Pancreas (tissue), 10 donors: ENCODE measurements at places on chromosomes 4 and X. TPM values are rescaled to one million over a fixed set of nuclear protein-coding genes. Genes with fewer than 3 reads are reported as not detected.

SEL1L3 gene
- 76.7 TPM for total RNA-seq

CFI gene
- total RNA-seq, result 33.6 TPM

DNA sequence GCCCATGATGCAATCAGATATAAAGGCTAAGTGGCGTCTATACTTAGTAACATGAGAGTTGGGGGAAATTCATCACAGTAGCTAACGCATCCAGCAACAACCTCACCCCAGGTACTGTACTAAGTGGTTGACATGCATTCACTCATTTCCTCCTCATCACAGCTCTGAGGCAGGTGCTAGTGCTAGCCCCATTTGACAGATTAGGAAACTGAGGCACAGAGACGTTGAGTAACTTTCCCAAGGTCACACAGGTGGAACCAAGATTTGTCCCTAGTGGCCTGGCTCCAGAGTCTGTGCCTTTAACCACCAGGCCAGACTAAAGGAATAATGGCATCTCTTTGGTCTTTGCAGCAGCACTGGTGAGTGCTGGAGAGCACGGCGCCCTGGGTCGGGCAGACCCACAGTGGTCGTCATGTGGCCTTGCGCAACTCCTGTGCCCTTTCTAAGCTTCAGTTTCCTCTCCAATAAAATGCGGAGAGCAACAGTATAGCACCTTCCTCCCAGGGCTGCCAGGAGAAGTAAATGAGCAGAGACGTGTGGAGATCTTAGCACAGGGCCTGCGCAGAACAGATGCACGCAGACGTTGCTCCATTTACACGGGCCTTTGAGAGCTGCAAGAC, 186.4 kb downstream of the BCOR start:
- DNase-seq, result no peak

- peak; percentile 79 for DNase-seq
Measured at GRCh38 chr4:7034262-7035081, 8.7 kb upstream of the TADA2B start.

- no peak for DNase-seq
Measured at GRCh38 chrX:119655125-119655524, 37.8 kb downstream of the SEPTIN6 start.

DNA sequence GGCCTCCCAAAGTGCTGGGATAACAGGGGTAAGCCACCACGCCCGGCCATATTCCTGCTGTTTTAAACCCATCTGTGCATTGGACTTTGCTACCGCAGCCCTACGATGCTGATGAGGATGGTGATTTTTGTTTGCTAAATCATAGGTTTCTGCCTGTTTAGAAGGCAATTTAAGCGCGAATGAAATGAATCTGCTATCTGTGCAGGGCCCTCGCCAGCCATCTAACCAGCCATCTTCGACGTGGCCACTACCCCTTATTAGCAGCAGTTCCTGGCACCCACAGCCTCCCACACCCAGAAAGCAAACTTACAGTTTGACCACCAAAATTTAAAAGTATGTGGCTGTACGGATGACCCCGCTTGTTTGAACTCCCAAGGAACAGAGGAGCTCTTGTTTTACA, 178.5 kb downstream of the SHOX start:
- DNase-seq, result no peak
